Effector CD8-positive, alpha-beta T cell (primary cell): ENCODE measurements at places on chromosomes 11 and 22.
A peak's percentile ranks its signal among the peaks of the same experiment; 100 is the strongest.

GRCh38 chr11:113289431-113290187 lies 24.8 kb upstream of the TTC12 start:
- peak; percentile 22 for DNase-seq

DNA sequence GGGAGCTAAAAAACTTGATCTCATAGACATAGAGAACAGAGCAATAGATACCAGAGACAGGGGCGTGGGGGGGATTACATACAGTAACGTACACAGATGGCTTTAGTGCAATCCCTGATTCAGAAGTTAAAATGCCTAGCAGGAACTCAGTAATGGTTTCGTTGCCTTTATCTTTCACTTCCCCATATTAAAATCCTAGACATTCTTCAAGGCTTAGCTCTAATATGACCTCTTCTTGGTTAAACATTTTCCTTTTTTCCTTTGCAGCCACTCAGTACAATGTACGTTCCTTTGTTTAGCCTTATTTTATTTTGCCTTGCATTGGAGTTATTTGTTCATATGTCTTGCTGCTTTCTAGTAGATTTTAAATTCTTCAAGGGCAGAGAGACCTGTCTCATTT lies 104.9 kb downstream of the C11orf87 start:
- DNase-seq, result no peak

DNA sequence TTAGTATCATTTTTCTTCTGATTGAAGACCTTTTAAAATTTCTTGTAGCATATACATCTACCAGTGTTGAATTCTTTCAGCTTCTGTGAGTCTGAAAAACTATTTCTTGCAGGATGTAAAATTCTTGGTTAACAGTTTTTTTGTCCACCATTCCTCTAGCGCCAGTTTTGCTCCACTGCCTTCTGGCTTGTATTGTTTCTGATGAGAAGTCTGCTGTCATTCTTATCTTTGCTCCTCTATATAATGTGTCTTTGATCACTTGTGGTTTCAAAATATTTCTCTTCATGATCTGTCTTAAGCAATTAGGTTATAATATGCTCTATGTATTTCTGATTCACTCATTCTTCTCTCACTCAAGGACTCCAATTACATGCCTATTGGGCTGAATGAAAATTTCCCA lies 152.3 kb downstream of the INSC start:
- DNase-seq, result no peak

- DNase-seq, result no peak
These were observed 14.8 kb upstream of the PRSS23 start for GRCh38 chr11:86785576-86785975.

DNA sequence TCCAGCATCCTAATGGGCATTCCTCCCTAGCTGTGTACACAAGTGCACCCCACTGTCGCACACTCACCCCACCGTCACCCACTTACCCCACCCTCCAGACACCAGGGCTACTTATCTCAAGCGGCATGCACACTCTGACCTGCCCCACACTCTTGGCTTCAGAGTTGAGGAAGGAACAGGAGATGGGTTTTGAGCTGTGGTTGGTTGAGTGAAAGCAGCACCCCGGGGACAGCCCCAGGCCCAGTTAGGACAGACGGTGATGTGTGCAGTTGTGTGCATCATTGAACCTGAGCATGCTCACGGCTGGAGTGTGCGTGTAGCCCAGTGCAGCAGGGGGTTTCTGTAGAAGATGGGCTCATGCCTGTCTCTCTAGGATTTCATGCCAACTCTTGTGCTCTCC lies 32.5 kb downstream of the AHNAK start:
- no peak for DNase-seq

DNA sequence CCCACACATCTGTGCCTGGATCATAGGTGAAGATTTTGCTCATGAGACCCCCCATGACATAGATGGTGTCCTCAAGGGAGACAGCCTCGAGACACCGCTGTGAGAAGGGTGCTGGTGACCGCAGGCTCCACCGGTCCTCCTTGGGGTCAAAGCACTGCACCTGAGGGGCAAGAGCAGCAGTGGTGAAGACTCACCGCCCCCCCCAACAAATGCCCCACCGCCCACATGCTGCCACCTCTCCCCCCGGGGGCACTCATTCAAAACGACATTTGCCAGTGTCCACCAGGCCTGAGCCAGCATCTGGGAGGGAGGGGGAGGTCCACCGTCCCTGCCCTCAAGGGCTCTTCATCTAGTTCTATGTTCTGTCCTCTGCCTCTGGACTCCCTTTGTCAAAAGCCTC lies 9.3 kb downstream of the KLHL35 start:
- no peak for DNase-seq

DNA sequence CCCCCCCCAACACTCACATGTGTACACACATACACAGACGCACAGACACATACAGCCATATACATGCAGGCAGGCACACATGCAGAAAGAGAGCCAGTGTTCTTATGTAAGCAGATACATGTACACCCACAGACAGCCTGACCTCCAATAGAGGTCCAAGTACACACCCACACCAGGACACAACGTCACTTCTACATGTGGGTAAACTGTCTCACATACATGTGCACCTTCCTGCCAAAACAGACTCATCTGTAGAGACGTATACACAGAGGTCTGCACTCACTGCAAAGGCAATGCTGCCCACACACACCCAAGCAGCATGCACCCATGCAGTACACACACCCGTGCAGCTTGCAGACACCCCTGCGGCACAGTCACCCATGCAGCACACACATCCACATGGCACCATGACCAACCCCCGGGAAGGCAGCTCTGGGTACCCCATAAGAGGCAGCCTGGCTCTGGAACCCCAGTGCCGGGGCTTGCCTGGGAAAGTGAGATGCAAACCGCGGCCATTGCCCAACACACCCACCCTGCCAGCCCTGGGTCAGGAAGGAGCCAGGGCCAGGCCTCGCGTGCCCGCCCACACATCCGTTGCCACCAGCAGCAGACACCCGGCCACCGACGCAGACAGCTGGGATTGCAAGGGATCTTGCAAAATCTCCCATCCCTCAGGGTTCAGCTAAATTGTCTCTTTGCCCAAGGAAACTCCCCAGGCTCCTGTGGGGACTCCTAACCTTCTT lies 10.1 kb downstream of the CASTOR1 start:
- no peak for DNase-seq

DNA sequence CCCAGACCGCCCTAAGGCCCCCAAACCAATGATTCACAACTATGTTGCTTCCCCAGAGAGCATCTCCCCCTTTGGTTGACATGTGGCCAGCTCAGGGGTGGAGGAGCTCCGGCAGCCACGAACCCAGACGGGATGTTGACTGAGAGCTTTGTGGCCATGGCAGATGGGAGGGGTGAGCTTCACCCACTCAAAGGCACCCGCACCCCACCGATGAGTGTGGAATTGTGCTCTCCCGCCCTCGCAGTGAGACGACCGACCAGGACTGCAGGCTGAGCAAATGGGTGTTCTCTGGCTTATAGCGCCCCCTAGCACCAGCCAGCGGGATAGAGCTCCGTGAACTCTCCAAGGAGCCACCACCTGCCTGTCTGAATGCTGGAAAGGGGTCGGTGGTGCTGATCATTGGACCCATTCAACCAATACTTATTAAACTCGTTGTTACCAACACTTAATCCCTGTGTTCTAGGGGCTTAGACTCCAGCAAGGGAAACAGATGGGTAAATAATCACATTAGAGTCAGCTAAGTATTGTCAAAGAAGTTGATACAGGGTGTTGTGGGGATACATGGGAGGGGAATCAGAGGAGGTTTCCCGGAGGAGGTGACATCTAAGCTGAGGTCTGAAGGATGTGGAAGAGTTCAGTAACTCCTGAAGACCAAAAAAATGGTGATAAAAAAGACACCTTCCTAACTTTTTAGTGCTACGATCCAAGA lies 4.5 kb upstream of the TIMP3 start:
- DNase-seq, result peak; percentile 27

GRCh38 chr11:36399236-36399635 lies 103.1 kb downstream of the PRR5L start:
- DNase-seq, result no peak

DNA sequence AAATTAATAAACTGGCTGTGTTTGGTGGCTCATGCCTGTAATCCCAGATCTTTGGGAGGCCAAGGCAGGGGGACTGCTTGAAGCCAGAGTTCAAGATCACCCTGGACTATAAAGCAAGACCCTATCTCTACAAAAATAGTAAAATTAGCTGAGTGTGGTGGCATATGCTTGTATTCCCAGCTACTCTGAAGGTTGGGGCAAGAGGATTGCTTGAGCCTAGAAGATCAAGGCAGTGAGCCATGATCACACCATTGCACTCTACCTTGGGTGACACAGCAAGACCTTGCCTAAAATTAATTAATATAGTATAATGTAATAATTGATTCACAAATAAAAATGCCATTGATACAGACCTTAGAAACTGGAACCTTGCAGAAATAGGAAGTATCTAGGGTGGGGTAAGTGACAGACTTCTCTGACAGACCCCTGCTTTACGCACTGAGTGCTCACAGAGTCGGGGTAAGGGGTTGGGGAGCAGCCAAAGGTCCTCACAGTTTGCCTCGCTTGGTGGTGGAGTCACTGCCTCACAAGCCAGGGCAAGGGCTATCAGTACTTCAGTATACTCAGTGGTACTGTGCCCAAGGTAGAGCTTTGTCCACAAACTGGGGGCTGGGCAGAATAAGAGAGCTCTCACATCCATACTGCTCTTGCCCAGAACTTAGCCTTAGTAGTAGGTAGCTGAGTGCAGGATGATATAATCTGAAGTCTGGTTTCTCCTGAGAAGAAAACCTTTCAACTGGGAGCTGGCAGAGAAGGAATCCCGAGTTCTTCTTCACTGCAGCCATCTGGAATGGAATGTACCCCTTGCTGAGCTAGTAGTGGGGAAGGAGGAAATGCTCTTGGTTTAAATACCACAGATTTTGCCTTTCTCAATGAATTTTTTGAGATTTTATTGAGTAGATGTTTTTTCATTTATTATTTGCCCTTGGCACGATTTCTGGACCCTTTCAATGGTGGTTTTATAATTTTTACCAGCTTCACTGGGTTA lies 65.5 kb downstream of the EMSY start:
- DNase-seq, result no peak
